GM12892 (cell line): ENCODE measurements at places on chromosomes 4 and X.
A peak's percentile ranks its signal among the peaks of the same experiment; 100 is the strongest.

DNA sequence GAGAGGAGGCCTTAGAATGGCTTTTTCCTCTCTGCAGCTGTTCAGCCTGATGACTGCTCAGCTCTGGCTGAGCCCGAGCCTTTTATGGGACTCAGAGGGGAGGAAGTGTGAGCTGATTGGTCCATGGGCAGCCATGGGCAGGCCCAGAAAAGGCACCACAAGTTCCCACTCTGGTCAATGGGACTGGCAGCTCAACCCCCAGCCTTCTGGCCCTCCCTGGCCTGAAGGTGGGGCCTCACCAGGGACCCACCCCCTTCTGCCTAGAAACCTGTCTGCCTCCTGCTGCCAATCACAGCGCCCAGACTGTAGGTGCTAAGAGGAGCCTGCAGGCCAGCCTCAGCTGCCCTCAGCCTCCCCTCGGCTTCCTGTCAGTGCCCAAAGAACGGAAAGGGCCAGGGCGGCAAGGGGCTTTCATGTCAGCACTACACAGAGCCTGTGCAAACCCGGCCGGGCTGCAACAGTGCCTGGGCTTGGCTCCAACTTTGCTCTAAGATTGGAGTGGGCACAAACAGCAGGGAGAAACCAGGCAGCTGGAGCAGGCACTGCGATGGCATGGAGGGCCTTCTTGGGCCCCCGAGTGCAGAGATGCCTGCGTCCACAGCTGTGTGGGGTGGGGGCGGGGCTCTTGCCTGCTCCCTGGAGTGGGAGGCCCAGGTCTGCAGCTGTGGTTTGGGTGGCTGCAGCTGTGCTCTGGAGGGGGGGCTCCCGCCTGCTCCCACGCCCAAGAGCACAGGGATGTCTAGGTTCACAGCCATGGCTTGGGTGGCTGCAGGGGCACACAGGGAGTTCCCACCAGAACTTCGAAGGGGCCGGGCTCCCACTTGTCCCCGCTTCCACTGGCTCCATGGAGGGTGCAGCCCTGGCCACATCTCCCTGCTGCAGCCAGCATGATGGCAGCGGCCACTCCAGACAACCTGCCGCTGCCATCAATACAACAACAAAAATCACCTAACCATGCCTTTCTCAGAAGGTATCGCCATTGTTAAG is 92.6 kb downstream of the NXF2 start:
- no peak for DNase-seq

DNA sequence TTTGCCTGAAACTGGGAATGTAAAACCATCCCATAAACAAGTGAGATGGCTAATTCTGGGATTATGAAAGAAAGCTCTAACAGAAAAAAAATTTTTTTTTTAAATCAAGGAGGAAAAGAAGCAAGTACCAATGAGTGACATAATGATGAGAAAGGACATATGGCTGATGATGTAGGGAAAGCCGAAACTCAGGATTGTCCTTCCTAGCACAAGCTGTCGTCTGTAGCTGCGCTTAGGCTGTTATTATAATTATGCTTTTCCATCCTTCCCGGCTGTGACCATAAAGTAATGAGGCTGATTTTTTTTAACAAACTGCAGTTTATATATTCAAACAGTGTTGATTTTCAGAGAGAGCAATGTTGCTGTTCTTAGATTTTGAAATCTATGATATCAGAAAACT is 209.8 kb upstream of the NOCT start:
- no peak for DNase-seq

- no peak for DNase-seq
Measured at GRCh38 chr4:24770032-24770584, 25.3 kb upstream of the SOD3 start.

- DNase-seq: no peak
Measured at GRCh38 chrX:30949554-30949953, 60.5 kb upstream of the TAB3 start.

DNA sequence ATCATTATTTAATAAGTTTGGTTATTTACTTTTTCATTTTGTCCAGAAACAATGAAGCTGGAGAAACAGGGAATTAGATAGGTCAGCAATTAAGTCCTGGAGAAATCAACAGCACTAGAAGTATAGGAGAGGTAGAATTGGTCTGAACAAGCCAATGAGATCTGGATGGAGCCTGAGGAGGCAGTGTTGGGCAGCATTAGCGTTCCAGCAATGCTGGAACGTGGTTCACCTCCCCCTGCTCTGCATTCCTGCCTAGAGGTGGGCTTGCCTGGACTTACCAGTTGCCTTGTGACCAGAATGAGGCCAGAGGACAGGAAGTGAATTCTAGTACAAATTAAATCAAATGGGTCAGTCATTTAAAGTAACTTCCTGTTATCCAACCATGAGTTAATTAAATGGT is 4.6 kb downstream of the RASSF6 start:
- no peak for DNase-seq

GRCh38 chr4:94641702-94642560 is 115.8 kb upstream of the BMPR1B start:
- DNase-seq: no peak

- peak; percentile 78 for DNase-seq
Measured at GRCh38 chr4:2811830-2812611, 19.1 kb downstream of the SH3BP2 start.

DNA sequence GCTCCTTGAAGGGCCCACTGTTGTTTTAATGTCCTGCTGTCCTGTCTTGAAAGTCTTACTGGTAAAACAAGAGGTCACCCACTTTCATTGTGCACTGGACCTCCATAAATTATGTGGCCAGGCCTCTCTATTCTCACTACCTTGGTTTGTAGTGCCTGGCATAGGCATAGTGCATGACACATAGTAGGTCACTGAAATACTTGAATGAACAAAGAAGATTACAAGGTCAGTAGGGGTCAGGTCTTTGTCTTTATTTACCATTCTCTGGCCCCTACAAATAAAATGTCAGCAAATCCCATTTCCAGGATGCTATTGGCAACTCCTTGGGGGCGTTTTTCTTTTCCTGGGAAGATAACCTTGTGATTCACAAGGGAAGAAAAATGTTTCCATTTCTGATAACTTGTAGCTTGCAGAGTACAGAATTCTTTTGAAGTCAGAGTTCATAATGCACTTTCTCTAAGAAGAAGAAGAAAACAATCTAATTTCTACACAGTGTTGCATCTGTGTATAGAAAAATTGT is 1.4 kb downstream of the PGM2 start:
- no peak for DNase-seq

- DNase-seq: no peak
Measured at GRCh38 chr4:88803600-88804096, 106.0 kb upstream of the NAP1L5 start.
